ENCODE measurements at places on chromosomes 11 and 22.

- no peak overlapping the region for H3K27ac ChIP-seq
- no peak for DNase-seq
- no peak overlapping the region for H3K4me3 ChIP-seq
These were observed 21.4 kb upstream of the PACSIN2 start for GRCh38 chr22:43036282-43036829.

DNA sequence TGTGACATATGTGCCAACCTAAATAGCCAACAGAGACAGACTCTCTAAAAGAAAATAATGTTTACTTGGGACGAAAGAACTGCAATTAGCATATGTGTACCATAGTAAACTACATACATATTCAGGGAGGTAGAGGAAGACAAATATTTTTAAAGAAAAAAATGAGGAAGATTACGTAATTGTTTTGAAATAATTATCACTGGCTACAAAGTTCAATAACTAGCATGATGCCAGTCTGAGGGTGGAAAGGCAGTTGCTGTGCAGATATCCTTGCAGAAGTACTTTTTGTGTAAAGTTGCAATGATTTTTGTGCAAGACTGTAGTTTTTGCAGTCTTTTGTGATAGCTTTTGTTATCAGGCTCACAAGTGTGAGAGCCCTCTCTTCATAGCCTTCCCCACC is 103.3 kb upstream of the ANO5 start:
- H3K36me3 ChIP-seq = no peaks in the 10 kb centered on the region
- no peaks in the 10 kb centered on the region for H3K27me3 ChIP-seq
- DNase-seq = no peak
- H3K27ac ChIP-seq = no peak overlapping the region

DNA sequence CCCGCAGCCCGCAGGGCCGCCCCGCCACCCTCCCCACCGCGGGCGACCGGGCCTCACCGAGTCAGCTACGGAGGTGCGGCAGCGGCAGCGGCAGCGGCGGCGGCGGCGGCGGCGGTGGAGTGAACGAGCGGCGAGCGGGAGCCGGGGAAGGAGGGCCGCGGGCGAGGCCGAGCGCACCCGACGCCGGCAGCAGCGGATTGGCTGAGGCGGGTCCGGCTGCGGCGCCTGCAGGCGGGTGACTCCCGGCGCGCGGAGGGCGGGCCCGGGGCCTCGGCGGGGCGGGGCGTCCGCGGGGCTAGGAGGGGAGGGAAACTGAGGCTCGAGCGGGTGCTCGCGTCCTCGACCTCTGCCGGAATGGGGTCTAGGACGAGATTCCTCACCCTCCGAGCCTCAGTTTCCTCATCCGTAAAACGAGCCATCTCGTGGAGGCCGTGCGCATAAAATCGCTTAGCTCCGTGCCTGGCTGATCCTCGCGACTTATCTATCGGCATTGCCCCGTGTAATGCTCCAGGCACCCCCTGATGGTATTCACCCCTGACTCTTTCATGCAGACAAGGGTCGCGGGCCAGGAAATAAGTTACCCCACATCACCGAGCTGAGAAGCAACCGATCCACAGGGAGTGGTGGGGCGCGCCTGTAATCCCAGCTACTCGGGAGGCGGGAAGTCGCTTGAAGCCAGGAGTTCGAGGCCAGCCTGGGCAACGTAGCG is at the start of gene CPT1A:
Gene CPT1A, minus strand, starts transcription at position 199 of the 709 bp plus-strand sequence. CDS start 26,442 bp downstream, outside the sequence.
- H3K4me3 ChIP-seq = peak within 1 kb of the TSS; percentile 70
- H3K27ac ChIP-seq = peak within 1 kb of the TSS; percentile 67
- H3K27me3 ChIP-seq = no peaks in the 10 kb centered on the region
- H3K36me3 ChIP-seq = no peaks in the 10 kb centered on the region
- DNase-seq = peak; percentile 71

GRCh38 chr22:32987081-32987631 is 71.0 kb downstream of the SYN3 start:
- H3K4me3 ChIP-seq = no peak overlapping the region
- H3K27ac ChIP-seq = no peak overlapping the region
- no peaks in the 10 kb centered on the region for H3K36me3 ChIP-seq
- no peaks in the 10 kb centered on the region for H3K27me3 ChIP-seq
- no peak for DNase-seq

- peaks cover 22% of the 10 kb centered on the region for H3K36me3 ChIP-seq
- no peak overlapping the region for H3K27ac ChIP-seq
These were observed 10.5 kb downstream of the EMSY start for GRCh38 chr11:76455331-76455730.

GRCh38 chr11:70637949-70638583 is 239.7 kb downstream of the CTTN start:
- no peak overlapping the region for H3K4me3 ChIP-seq
- no peaks in the 10 kb centered on the region for H3K36me3 ChIP-seq
- no peak for DNase-seq
- H3K27me3 ChIP-seq = no peaks in the 10 kb centered on the region
- H3K4me1 ChIP-seq = no peaks in the 10 kb centered on the region
- H3K27ac ChIP-seq = no peak overlapping the region

DNA sequence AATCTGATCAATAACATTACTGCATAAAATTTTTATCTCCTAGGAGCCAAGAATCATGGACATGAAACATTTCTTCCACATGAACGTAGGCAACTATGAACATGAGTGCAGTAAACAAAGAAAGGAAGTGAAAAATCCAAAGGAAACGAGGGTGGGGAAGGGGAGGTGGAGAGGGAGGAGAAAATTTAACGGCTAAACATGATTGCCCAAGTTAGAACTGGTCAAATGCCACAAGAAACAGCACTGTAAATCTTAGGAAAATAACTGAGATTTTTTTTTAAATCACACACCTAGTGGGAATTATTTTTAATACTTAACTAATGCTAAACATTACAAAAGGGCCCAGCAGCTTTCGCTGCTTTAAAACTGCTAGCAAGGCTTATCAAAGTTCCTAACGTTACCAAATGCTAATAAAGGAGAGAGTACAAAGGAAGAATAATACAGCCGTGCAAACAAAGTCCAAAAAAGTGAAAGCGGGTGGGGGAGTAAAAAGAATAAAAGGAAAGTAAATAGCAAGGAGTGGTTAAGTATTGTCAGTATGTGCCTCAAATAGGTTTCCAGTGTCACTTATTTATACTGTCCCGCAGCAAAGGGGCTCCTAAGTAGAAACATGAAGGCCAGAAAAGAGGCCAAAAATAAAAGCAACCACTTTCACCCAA is 13.7 kb downstream of the NARS2 start:
- DNase-seq = no peak
- H3K27me3 ChIP-seq = no peaks in the 10 kb centered on the region
- no peak overlapping the region for H3K4me3 ChIP-seq
- no peaks in the 10 kb centered on the region for H3K36me3 ChIP-seq
- peaks cover 38% of the 10 kb centered on the region for H3K4me1 ChIP-seq

DNA sequence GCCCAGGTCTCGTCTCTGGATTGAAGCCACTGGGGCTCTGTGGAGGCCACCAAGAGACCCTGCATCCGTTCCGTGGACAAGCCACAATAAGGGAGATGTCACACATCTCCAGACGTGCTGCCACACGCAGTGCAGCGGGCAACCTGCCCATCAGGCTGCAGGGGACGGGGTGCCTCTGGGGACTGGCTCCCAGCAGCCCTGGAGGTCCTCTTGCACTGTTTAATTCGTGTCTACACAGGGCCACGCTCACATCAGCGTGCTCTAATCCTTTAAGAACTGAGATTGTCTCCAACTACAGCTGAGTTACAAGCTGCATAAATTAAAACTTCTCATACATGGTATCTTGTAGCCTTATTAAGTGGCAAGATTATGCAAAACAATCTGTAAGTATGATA is 1232.2 kb downstream of the BRD1 start:
- no peak overlapping the region for H3K4me3 ChIP-seq
- H3K4me1 ChIP-seq = no peaks in the 10 kb centered on the region
- no peaks in the 10 kb centered on the region for H3K27me3 ChIP-seq
- H3K36me3 ChIP-seq = no peaks in the 10 kb centered on the region

GRCh38 chr11:123381817-123382554 is 48.1 kb upstream of the GRAMD1B start:
- no peak overlapping the region for H3K27ac ChIP-seq
- peaks cover 14% of the 10 kb centered on the region for H3K4me1 ChIP-seq
- H3K36me3 ChIP-seq = no peaks in the 10 kb centered on the region
- H3K27me3 ChIP-seq = no peaks in the 10 kb centered on the region

DNA sequence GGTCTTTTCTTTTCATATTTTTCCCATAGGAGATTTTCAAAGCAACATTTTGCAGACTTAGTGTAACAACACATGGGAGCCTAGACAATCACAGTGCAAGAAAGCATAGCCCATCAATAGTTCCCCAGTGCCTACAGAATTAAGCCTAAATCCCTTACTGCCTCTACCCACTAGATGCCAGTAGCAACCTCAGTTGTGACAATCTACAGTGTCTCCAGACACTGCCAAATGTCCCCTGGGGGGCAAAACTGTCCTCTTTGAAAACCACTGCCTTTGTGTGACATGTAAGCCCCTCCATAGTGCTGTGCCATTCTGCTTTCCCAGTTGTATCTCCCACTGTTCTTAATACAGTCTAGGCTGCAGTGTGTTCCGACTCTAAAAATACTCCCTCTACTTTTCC is 1329.0 kb downstream of the LRRC4C start:
- H3K4me1 ChIP-seq = no peaks in the 10 kb centered on the region
- H3K36me3 ChIP-seq = no peaks in the 10 kb centered on the region
- H3K27me3 ChIP-seq = no peaks in the 10 kb centered on the region

- H3K27ac ChIP-seq = no peak overlapping the region
- no peak overlapping the region for H3K4me3 ChIP-seq
- H3K27me3 ChIP-seq = no peaks in the 10 kb centered on the region
These were observed 121.3 kb upstream of the SERPIND1 start for GRCh38 chr22:20652582-20652981.

GRCh38 chr11:13169709-13170108 is 107.9 kb upstream of the BMAL1 start:
- DNase-seq = no peak
- no peaks in the 10 kb centered on the region for H3K27me3 ChIP-seq
- H3K36me3 ChIP-seq = no peaks in the 10 kb centered on the region
- H3K27ac ChIP-seq = no peak overlapping the region
- no peak overlapping the region for H3K4me3 ChIP-seq
- H3K4me1 ChIP-seq = no peaks in the 10 kb centered on the region

- peaks cover 6% of the 10 kb centered on the region for H3K36me3 ChIP-seq
- H3K27ac ChIP-seq = no peak overlapping the region
- peaks cover 15% of the 10 kb centered on the region for H3K4me1 ChIP-seq
- no peak overlapping the region for H3K4me3 ChIP-seq
- DNase-seq = no peak
These were observed 9.7 kb upstream of the TXNRD2 start for GRCh38 chr22:19951346-19951745.

DNA sequence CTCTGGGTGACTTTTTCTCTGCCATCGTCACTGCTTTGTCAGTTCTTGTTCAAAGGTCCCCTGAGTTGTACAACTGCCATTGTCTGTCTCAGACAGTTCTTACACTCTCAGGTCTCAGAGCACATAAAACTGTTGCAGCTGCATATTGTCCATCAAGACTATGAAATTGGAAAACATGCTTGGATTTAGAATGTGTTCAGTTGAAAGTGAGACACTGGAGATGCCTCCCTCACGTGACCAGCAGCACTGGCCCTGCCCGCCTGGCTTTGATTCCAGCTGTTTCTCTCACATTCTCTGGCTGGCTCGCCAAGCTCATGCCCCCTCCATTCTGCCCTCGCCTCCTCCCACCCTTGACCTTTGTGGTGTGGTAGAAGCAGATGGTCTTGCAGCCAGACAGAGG is 244.2 kb downstream of the NTM start:
- DNase-seq = no peak
- no peaks in the 10 kb centered on the region for H3K27me3 ChIP-seq
- H3K27ac ChIP-seq = no peak overlapping the region
- H3K36me3 ChIP-seq = no peaks in the 10 kb centered on the region

- no peak for DNase-seq
- peaks cover 45% of the 10 kb centered on the region for H3K36me3 ChIP-seq
- H3K27me3 ChIP-seq = no peaks in the 10 kb centered on the region
- H3K4me1 ChIP-seq = no peaks in the 10 kb centered on the region
- H3K4me3 ChIP-seq = no peak overlapping the region
These were observed 12.4 kb downstream of the CYB561A3 start for GRCh38 chr11:61349189-61349751.

DNA sequence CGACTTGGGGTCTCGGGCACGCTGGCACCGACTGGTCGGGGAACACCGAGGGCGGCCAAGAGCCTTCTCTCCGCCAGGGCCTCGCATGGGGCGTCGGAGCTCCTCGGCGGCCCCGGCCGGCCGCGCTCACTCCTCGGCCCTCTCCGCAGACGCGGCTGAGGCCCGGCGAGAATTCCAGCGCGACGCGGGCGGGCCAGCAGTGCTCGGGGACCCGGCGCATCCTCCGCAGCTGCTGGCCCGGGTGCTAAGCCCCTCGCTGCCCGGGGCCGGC is 5.6 kb downstream of the TBX1 start:
- no peak overlapping the region for H3K4me3 ChIP-seq
- no peak overlapping the region for H3K27ac ChIP-seq
- no peak for DNase-seq
- no peaks in the 10 kb centered on the region for H3K36me3 ChIP-seq
- H3K4me1 ChIP-seq = peaks cover 16% of the 10 kb centered on the region
- H3K27me3 ChIP-seq = peaks cover 26% of the 10 kb centered on the region

- peaks cover 11% of the 10 kb centered on the region for H3K4me1 ChIP-seq
- no peak overlapping the region for H3K27ac ChIP-seq
- H3K36me3 ChIP-seq = no peaks in the 10 kb centered on the region
- DNase-seq = no peak
- no peak overlapping the region for H3K4me3 ChIP-seq
These were observed 33.1 kb upstream of the TSPAN18 start for GRCh38 chr11:44693654-44694119.

- H3K4me3 ChIP-seq = no peak overlapping the region
- no peaks in the 10 kb centered on the region for H3K27me3 ChIP-seq
- H3K36me3 ChIP-seq = no peaks in the 10 kb centered on the region
- H3K4me1 ChIP-seq = peaks cover 50% of the 10 kb centered on the region
- H3K27ac ChIP-seq = no peak overlapping the region
These were observed 18.0 kb downstream of the MAPK1 start for GRCh38 chr22:21849489-21849888.

DNA sequence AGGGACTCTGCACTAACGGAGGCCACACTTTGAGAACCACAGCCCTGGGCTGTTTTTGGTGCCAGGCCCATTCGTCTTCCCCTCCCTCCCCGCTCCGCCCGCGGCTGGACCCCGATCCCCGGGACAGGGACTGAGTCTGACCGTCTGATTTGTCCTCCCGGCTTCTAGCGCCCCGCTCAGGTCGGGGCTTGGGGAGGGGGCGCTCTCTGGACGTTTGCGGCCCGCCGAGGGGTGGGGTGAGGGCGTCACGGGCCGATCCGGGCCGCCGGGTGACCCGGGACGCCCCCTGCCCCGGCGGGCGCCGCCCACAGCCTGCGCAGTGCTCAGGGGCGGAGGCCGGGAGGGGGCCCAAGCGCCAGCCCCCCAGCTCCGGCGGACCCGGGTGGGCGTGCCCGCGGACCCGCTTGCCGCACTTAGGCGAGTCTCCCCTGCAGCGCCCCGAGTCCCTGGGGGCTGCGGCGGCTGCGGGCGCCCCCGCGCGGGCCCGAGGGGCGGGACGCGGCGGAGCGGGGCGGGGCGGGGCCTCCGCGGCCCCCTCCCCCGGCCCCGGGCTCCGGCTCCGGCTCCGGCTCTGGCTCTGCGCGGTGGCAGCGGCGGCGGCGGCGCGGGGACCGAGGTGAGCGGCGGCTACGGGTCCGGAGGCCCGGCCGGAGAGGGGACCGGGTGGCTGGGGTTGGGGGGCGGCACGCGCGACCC is 33.7 kb upstream of the PRR5 start:
- peak overlapping the region; percentile 80 for H3K27ac ChIP-seq
- peak; percentile 67 for DNase-seq
- H3K36me3 ChIP-seq = no peaks in the 10 kb centered on the region
- peaks cover 71% of the 10 kb centered on the region for H3K4me1 ChIP-seq
- peak overlapping the region; percentile 55 for H3K4me3 ChIP-seq

- no peak for DNase-seq
- H3K4me3 ChIP-seq = no peak overlapping the region
- H3K36me3 ChIP-seq = no peaks in the 10 kb centered on the region
- no peaks in the 10 kb centered on the region for H3K4me1 ChIP-seq
- no peaks in the 10 kb centered on the region for H3K27me3 ChIP-seq
These were observed 8.9 kb downstream of the DUSP8 start for GRCh38 chr11:1563149-1563638.
